Thoracic aorta (tissue), 2 donors: ENCODE measurements at places on chromosomes 16 and 17.

DNA sequence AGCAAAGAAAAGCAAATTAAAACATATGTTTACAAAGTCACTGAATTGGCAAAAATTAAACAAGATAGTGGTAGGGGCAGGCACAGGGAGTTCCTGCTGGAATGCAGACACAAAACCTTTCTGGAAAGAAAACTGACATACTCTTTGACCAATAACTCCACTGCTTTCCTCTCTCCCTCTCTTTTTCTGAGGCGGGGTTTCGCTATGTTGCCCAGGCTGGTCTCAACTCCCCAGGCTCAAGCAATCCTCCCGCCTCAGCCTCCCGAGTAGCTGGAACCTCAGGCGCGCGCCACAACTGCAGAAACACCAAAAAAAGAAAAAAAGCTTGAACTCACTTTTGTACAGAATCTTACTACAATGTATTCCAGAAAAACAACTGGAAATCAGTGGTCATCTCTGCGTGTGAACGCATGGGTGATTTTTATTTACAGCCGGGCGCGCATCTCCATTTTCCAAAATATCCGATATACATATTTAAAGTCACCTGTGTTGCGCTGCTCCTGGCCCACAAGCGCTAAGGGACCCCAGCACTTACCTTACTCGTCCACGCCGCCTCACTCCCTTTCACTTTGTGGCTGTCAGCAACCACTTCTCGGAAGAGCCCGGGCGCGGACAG, 480 bp downstream of the TXNL4B start:
- DNase-seq: no peak

- no peak for DNase-seq
Observed at GRCh38 chr17:38885728-38886642, 16.1 kb downstream of the LASP1 start.

GRCh38 chr17:29622337-29623282, at the start of gene CORO6:
Gene CORO6 (minus strand): TSS chr17:29622912. CDS start chr17:29621421, 1,491 bp downstream.
- DNase-seq: no peak

- DNase-seq: no peak
Observed at GRCh38 chr17:49603720-49604119, 28.0 kb downstream of the NXPH3 start.

- no peak for DNase-seq
Observed at GRCh38 chr16:73997340-73997711, 299.3 kb upstream of the PSMD7 start.

- DNase-seq: no peak
Observed at GRCh38 chr17:13346592-13346991, 255.1 kb downstream of the HS3ST3A1 start.

DNA sequence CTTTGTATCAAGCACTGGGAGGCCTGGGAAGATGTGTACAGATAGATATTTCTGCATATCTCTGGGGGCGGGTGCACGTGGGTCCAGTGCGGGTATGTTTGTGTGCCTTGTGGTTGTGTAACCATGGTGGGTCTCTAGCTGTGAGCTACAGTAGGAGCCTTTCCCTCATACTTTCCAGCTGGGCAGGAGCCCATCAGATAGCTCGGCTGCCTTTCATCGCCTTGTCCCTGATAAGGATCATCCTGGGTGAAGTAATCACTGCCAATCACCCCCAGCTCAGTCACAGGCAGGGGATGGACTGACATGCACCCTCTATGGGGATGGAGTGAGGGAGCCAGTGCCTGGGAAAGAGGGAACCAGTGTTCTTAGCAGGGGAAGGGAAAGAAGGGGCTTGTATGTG, 3.2 kb upstream of the SCRN2 start:
- no peak for DNase-seq

DNA sequence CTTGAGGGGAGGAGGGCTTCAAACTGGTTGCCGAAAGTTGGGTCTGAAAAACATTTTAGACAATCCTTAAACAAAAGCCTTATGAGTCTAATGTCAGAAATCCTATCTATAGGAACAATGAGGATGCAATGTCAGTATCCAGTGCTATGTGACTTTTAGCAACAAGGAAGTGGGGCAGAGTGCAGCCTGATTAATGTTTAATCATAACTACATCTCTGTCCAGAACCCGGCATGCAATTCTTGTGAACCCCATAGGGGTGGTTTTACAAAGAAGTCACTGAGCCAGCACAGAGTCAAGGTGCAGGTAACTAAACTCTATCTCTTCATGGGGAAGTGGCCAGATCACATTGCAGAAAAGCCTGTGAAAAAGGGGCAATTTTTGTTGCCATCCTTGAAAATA, 267.5 kb downstream of the HS3ST4 start:
- DNase-seq: no peak

GRCh38 chr17:30332057-30332542, 1.8 kb downstream of the TMIGD1 start:
- DNase-seq: no peak

GRCh38 chr17:39593371-39593770, 14.3 kb downstream of the NEUROD2 start:
- no peak for DNase-seq

- DNase-seq: no peak
Observed at GRCh38 chr17:72850410-72851118, 241.9 kb downstream of the SLC39A11 start.

DNA sequence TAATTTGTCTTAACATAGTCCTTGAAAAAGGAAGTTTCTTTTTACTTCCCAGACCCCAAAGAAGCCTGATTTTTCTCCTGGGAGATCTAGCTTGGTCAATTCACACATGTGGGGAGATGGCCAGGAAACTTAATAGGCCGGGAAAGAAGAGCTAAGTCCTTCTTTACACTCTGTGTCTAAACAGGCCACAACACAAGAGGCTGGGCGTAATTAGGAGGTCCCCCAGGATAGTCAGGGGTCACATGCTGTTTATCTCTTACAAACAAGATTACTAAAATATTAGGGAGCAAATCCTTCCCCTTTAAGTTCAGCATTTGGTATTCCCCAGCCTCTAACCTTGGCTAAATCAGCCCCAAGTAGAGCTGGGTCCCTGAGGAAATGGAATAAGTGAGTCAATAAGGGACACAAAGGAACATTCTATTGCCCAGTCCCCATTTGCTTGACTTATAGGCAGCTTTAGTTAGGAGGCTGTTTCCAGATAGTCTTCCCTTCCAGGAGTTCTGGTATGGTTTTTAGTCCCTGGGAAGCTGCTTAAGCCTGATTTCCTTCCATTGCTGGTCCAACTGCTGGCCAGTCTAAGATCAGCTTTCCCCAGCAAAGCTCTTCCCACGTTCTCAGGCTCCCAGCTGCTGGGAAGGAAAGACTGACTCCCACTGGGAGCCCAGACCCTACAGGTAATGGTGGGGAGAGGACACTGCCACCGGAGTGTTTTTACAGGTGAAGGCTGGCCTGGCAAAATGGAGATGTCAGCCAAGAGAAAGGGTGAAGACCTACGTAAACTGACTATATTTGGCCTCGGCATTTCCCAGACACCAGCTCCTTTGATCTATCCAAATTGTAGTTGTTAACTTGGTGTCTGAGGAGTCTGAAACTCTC, 14.1 kb upstream of the HOXB9 start:
- DNase-seq: no peak

- no peak for DNase-seq
Observed at GRCh38 chr17:80183581-80184422, 14.0 kb downstream of the CARD14 start.

- no peak for DNase-seq
Observed at GRCh38 chr16:8537691-8538342, 52.5 kb downstream of the TMEM114 start.

DNA sequence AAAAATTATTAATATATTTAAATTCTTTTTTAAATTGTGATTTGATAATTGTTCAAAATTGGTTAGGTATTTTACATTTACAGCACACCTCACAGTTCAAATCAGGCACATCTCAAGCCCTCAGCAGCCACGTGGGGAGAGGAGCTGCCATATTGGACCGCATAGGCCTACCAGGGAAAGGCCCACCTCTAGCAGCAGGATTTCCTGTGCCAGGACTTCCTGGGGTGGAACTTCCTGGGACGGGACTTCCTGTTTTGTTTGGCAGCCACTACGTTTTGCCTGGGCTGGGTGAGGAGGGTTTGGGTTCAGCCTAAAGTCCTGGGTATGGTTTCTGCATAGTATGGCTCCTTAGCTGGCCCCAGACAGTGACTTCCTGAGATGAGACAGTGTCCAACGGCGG, 298.5 kb upstream of the FOXF1 start:
- DNase-seq: no peak

- DNase-seq: peak; percentile 13
Observed at GRCh38 chr17:35243561-35244340, 879 bp downstream of the SLFN5 start.

DNA sequence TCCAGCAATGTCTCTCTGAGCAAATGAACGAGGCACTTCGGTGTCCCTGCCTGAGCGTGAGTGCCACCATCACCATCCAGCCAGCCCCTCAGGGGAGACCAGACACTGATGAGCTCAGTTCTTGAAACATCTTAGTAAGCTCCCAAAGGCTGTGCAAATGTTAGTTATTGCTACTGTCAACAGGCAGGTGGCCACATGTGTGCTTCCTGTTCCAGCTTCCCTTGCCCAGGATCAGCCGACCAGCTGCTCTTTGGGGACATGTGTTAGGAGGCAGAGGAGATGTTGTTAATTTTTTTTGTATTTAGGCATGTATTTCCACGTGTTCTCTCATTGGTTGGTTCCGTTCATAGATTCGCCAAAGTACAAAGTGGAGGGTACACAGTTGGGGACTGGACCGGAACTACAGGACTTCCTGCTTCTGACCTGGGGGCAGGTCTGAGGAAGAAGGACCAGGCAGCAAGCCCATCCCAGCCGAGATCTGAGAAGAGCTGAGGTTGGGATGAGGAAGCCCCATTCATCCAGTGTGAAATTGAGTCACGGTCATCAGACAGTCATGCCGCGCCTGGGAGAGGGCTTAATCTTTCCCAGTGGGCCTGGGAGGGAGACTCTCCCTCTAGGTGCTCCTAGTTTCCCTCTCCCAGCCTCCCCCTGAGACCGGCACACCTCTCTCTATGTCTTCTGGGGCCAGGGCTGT, 3.8 kb downstream of the TTYH2 start:
- DNase-seq: no peak

DNA sequence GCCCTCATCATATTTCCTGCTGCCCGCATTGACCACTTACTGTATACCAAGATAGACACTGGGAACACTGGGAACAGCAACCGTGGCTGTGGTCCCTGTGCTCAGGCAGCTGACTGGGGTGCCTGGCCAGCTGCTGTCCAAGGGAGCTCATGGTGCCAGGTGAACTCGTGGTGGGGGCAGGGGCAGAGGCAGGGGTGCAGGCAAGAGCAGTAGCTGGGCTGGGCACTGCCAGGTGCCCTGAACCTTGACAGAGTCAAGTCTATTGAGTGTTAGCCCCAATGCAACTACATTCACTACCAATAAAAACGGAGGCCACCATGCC, 202.5 kb downstream of the C16orf78 start:
- DNase-seq: no peak
